ENCODE measurements at places on chromosomes 6 and 20.

DNA sequence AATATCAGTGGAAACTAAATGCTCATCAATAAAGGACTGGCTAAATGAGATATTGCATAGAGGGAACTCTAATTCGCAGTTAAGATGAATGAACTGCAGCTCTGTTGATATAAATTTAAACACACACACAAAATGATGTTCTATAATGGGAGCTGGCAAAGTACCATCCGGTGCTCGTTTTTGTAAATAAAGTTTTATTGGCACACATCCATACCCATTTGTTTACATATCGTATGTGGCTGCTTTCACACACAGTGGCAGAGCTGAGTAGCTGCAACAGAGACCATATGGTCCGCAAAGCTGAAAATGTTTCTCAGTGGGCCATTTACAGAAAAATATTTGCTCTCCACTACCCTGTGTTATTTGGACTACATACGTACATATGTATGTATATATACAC, 120.7 kb downstream of the EDN3 start:
- no peak for DNase-seq

GRCh38 chr20:39974966-39975501, 714.0 kb downstream of the MAFB start:
- DNase-seq: no peak

- DNase-seq: no peak
These were observed 1.3 kb downstream of the MAPK14 start for GRCh38 chr6:36028877-36029324.

DNA sequence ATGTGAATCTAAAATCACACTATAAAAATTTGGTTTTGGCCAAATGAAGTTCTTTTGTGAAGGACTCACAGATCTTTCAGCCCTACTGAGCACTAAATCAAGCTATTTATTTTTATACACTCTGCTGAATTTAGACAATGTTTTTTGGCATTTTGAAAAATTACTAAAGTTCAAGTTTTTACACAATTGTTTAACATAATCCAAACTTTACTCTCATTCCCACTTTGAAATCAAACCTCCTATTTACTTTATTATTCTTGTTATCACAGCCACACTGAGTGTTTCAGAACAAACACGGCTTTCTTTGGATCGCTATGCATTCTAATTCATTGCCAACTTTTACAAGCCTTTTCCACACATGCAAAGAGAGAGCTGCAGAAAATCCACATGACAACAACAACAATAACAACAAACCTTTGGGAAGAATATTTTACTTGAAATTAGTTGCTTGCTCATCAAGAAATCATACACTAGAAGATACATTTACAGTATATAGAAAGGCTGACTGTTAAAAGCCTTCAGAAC, 49.1 kb upstream of the TMEM30A start:
- no peak for DNase-seq

GRCh38 chr6:75085931-75086635, 119.8 kb downstream of the COL12A1 start:
- no peak for DNase-seq

- DNase-seq: no peak
These were observed 74.9 kb downstream of the FOXO3 start for GRCh38 chr6:108635505-108636226.

GRCh38 chr6:163679753-163680152, 265.2 kb downstream of the QKI start:
- DNase-seq: no peak

DNA sequence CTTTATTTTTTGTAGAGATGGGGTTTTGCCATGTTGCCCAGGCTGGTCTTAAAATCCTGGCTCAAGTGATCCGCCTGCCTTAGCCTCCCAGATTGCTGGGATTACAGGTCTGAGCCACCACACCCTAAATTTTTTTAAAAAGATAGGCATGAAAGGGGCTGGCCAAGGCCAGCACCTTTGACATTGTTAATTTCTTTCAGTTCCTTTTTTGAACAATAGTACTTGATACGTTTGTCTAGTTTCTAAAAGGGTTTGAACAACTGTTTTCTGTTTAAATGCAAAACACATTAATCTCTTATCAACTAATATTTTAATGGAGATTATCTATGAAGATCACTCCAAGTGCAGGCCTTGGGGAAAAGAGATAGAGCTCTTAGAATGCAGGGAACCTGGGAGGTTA, 37.6 kb upstream of the PTPRK start:
- no peak for DNase-seq

DNA sequence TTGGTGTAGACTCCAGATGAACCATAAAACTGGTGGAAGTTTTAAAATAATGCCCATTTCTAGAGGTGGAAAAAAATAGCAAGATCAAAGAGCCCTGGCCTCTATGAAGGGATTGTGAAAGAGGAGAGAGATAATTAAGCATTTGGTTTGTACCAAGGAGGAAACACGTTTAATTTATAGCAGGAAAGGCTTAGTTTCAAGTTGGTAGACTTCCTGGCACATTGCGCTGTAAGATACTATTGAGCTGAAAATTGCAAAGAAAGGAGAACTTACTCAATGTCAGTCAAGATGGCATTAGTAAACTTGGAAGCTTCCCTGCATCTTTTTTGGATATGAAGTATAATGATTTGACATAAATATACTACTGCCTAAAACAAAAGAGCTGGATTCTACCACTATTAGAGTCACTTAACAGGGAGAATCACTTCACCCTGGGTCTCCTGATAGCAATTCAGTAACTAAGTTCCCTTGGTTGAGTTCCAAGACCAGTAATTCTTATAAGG, 24.4 kb downstream of the MARCKS start:
- no peak for DNase-seq

DNA sequence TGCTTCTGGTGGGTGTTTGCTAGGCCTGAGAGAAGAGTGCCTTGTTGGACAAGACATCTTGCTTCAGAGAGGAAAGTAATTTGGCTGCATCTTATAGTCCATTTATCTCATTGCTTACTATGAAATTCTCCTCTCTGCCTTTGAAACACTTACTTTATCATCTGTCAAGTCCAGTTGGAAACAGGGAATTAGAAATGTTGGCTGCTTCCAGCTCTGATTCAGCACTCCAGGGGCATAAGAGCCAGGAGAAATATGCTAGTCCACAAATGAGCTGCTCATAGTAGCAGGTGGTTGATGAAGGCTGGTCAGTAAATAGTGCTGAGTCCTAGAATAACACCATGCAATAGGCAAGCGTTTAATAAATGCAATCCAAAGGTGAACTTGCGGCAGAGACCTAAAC, 227.1 kb downstream of the SLC35F1 start:
- DNase-seq: no peak

GRCh38 chr6:39790772-39791171, 1.4 kb upstream of the DAAM2 start:
- no peak for DNase-seq

DNA sequence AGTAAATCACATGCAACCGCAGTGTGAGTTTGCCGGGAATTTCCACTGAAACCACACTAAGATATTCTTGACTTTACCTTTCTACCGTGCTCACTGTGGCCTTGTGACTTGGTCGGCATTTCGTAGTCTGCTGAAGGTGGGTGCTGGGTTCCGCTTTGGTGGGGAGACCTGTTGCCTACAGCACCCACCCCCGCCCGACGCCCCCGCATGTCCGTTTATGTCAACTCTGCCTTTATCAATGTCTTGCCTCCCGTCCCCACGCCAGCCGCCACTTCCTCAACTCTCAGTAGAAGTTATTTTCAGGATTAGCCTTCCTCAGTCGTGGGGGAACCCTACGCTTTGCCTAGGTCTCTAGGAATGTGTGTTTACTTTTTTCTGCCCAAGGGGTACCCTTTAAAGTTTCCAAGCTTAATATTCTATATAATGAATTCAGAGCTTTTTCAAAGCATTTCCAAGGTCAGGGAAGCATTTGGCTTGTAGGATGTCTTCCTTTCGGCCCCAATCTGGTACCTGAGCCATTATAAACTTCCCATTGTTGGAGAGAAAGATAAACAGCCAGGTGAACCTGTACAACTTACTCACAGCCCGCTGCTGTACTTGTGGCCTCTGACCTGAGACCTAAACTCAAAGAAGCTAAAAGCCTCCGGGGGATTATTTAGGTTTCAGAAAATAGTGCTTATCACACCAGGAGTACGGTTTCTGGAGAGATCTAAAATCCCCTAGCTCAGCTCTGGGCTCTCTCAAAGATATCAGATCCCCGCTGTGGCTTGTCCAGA, 54.2 kb downstream of the TBC1D7 start:
- DNase-seq: peak; percentile 13

GRCh38 chr6:140711019-140711613, 1336.7 kb upstream of the CITED2 start:
- DNase-seq: no peak

- no peak for DNase-seq
These were observed 19.6 kb downstream of the SERPINB6 start for GRCh38 chr6:2951728-2952127.

DNA sequence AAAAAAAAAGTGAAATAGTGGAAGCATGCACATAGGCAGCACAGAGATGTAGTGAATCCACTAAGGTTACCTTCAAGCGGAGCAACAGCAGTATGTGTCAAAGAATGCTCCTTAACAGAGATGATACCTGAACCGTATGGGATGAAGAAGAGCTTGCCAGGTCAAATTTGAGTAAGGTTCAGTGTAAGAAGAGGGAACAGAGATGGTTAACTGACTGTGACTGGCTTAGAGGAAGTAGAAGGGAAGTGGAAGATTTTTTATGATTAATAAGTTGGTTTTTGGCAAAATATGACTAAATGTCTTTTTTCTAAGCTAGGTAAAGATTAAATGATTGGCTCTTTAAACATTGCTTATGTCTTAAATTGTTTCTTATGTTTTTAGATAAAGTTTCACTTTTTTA, 52.6 kb upstream of the C20orf144 start:
- DNase-seq: no peak

- no peak for DNase-seq
These were observed 5.2 kb upstream of the CASS4 start for GRCh38 chr20:56406910-56407309.

- no peak for DNase-seq
These were observed 107.4 kb upstream of the TAB2 start for GRCh38 chr6:149209871-149210775.

DNA sequence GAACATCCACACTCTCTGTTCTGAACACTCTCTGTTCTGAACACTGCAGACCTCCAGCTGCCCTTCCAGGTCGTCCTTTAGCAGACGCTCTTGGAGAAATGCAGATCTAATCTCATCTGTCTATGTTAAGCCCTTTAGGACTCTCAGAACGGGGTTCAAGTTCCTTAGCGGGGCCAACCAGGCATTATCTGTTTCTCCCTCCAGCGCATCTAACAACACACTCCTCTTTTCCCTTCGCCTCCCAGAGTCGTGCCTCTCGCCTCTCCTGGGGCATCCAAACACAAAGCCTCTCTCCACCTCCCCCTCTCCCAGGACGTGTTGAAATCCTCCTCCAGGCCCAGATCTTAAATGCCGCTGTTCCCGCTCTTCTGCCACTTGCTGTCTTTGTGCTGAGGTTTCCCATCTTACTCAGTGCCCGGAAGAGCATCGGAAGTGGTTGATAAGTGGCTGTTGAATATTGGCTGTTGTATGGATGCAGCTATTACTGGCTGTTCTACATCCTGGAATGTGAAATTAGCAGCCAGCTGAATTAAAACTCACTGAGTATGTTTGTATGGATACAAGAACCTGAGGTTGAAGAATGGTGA, 108.4 kb upstream of the GGTLC1 start:
- no peak for DNase-seq

DNA sequence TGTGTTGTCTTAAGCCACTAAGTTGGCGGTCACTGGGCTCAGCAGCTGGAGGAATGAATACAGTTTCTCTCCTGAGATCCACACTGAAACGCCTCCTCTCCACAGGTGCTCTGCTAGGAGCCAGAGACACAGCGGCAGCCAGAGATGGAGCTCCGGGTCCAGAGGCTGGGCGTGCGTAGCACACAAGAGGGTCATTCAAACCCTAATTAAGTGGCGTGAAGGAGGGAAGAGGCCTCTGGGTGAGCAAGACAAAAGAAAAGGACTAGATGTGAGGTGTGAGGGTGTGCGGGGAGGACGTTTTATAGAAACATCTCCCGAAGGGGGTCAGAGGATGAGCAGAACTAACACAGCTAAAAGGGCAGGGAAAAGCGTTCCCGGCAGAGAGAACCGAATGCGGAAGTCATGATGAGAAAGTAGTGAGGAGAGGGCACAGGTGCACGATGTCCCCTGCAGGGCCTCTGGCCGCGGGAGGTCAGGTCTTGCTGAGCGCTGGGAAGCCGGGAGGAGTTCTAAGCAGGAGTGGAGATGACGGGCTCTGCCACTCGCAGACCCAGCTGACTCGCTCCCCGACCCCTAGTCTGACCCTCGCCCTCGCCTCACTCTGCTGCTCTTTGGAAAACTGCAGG, 54.4 kb downstream of the BMP7 start:
- DNase-seq: no peak

- DNase-seq: no peak
These were observed 41.7 kb downstream of the MBOAT1 start for GRCh38 chr6:20170455-20171148.

- no peak for DNase-seq
These were observed 58.5 kb upstream of the CCN6 start for GRCh38 chr6:111995404-111995803.

DNA sequence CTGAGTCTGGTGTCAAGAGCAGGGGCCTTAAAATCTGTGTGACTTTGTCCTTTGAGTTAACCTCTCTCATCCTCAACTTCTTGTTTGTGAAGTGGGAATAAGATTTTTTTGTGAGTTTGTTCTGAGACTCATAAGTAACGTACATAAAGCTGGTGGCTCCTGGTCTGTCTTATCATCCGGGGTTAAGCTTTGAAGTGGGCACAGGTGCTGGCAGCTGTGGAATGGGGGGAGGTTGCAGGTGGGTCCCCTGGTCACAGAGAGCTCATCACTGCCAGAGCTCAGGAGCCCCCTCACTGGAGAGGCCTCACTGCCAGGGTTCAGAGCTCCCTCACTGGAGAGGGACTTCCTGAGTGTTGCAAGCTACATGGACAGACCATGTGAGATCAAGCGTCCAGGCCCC, 174.1 kb downstream of the NRN1 start:
- no peak for DNase-seq

GRCh38 chr6:109702791-109703190, 11.7 kb downstream of the FIG4 start:
- no peak for DNase-seq

DNA sequence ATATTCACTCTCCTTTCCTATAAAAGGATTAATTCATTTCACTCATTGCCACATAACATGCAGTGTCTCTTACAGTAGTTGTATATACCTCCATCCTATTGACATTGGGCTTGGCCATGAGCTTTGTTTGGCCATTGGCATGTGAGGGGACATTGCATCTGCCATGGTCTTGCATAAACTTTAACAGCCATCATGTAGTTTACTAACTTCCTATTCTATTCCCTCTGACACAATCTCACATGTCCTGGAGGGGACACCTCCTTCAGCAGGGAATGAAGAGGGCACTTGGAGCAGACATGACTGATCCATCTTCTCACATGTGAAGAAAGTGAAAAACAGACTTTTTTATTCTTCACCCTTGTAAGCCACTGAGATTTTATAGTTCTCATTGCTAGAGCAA, 115.5 kb upstream of the MARCKS start:
- DNase-seq: no peak
